MM.1S (cell line): ENCODE measurements at places on chromosomes 5 and 9.

- H3K27ac ChIP-seq, result no peak overlapping the region
- H3K4me1 ChIP-seq, result no peaks in the 10 kb centered on the region
- no peak for DNase-seq
- no peaks in the 10 kb centered on the region for H3K36me3 ChIP-seq
- H3K4me3 ChIP-seq, result no peak overlapping the region
- no peaks in the 10 kb centered on the region for H3K27me3 ChIP-seq
These were observed 179.0 kb upstream of the SGCD start for GRCh38 chr5:156147944-156148285.

GRCh38 chr5:134949316-134949715, 18.4 kb upstream of the CATSPER3 start:
- DNase-seq, result no peak
- H3K36me3 ChIP-seq, result no peaks in the 10 kb centered on the region
- H3K27me3 ChIP-seq, result no peaks in the 10 kb centered on the region
- H3K4me3 ChIP-seq, result no peak overlapping the region
- H3K4me1 ChIP-seq, result no peaks in the 10 kb centered on the region

DNA sequence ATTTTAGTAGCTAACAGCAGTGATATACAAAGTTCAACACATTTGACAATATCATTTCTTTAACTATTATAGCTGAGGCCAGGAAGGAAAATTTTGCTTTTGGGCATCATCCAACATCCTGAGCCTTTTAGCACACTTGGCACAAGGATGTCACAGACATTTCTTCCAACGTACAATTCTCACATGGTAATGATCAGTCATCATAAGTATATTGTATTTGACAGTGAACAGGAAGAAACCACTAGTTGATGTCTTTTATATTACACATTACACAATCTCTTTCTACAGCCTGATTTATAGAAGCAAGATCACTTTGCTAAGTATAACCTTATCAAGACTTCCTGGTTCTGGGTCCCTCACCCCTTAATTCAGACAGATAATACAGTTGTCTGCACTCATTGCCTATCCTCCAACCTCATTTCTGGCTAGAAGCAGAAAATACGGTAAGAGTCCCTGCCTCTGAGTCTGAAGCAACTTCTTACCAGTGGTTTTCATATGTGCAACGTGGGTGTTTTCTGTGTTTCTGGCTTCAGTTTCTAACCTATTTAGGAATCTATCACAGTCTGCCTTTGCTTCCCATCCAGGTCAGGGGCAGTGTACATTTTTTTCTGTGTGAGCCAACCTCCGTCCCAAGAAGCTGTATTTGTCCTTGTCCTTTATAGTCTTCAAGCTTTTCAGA, 167.8 kb downstream of the PAM start:
- no peaks in the 10 kb centered on the region for H3K36me3 ChIP-seq
- DNase-seq, result no peak
- H3K27me3 ChIP-seq, result no peaks in the 10 kb centered on the region
- H3K27ac ChIP-seq, result no peak overlapping the region
- H3K4me1 ChIP-seq, result no peaks in the 10 kb centered on the region
- H3K4me3 ChIP-seq, result no peak overlapping the region

- no peaks in the 10 kb centered on the region for H3K4me1 ChIP-seq
- no peak overlapping the region for H3K27ac ChIP-seq
- no peak overlapping the region for H3K4me3 ChIP-seq
- no peak for DNase-seq
These were observed 322.2 kb downstream of the NDUFS4 start for GRCh38 chr5:53882676-53883031.
